ENCODE measurements at places on chromosomes 2 and 18.
A peak's percentile ranks its signal among the peaks of the same experiment; 100 is the strongest.

DNA sequence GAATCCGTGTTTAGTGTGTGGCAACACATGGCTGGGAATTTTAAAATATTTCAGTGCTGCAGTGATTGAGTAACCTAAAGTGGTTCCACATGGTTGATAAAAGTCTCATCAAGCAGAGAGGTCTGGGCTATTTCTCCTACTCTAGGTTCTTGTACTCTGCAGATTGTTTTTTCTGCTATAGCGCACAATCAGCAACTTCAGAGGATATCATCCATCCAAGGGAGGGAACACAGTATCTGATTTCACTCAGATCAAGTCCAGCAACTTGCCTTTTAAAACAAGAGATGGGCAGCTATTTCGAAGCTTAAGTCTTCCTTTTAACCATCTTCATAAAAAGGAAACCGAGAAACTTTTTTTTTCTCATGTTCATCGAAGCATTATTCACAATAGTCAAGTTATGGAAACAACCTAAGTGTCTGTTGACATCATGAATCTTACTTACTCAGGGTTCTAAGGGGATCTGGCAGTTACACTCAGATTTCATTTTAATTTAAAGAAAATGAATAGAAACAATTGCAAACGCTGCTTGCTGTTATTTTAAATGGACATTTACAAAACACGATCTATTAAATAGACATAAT, 172.7 kb upstream of the TRIB2 start:
- DNase-seq = no peak

DNA sequence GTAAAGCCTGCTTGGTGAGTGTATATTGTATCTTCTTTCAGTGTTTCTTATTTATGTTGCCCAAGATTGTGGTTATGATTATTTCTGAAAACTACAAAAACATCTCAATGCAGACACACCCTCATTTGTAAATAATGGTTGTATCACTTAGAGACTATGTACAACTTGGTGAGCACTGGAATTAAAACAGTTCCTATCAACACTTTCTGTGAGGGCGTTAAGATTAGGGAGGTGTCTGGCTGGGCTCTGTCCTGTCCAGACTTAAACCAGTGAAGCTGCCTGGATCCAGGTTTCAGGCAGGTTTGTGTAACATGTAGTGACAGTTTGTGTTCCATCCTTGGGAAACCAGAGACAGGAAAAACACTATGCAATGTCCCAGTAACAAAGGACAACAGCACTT, 49.7 kb downstream of the CTAGE1 start:
- DNase-seq = no peak

DNA sequence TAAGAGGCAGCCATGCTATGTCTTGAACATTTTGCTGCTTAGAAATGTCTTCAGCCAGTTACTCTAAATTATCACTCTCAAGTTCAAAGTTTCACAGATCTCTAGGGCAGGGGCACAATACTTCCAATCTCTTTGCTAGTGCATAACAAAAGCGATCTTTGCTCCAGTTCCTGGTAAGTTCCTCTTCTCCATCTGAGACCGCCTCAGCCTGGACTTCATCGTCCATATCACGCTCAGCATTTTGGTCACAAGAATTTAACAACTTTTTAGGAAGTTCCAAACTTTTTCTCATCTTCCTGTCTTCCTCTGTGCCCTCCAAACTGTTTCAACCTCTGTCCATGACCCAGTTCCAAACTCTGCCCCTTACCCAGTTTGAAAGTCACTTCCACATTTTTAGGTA, 8.8 kb upstream of the SLC35F5 start:
- no peak for DNase-seq

DNA sequence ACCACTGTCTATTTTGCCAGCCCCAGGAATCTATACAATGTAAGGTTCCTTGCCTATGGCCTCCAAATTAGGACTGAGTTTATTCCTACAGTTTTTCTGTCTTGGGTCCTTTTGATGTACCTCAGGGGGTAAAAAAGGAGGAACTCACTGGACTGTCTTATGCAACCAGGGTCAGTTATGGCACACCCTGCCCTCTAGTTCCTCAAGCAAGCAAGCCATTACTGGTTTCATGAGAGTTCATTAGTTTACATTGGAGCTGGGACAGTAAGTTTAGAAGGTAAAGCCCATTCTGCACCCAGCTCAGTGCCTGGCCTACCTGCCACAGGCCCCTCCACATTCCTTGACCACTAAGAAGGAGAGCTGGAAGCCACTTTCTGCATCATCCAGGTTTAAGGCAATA, 68.7 kb upstream of the WIPF1 start:
- DNase-seq = no peak

DNA sequence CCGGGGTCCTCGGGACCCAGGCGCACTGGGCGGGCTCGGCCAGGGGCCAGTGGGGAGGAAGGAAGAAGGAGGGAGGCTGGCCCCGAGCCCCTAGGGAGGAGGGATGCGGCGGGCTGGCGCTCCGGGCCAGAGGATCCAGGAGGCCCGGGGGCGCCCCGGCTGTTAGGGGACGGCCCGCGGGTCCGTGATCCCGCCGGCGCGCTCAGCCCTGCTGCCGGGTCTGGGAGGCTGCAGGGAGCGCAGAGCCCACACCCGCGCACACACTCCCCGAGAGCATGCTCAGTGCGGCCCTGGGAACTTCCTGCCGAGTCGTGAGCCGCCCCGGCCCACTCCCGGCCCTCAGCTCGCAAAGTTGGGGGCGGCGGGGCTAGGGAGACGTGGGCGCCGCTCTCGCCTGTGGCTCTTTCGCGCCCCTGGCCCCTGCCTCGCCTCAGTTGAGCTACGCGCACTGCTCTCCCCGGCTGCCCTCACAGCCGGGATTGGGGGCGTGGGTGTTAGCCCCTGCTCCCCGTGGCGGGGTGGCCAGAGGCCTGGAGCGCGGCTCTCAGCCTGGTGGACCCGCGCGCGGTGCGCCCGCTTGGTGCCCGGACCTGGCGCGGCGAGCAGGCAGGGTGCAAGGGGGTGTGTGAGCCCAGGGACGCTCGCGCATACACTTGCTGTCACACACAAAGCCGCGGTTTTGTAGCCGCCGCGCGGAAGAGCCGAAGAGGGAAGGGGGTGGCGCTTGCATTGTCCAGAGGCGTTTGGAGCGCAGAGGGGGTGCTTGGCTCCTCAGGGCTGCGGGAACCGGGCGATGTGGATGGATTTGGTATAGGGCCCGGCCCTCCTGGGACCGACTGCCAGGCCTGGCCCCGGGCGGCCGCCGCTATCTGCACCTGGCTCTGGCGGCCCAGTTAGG, 132.9 kb upstream of the MGAT5 start:
- peak; percentile 46 for DNase-seq

DNA sequence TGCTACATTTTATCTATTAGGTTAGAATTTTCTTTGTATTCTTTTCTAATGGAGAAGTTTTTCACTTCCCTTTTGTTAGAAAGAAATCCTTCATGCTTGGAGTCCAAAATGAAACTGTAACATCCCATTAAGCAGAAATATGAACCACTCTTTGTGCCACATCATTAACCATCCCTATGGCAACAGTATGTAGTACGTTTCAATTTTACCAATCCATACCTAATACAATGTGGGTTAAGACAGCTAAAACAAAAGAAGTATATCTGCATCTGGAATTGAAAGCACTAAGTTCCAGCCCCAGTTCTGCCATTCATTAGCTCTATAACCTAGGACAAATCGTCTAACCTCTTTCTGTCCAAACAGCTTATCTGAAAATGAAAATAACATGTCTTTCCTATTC, 409.2 kb upstream of the SPHKAP start:
- no peak for DNase-seq

DNA sequence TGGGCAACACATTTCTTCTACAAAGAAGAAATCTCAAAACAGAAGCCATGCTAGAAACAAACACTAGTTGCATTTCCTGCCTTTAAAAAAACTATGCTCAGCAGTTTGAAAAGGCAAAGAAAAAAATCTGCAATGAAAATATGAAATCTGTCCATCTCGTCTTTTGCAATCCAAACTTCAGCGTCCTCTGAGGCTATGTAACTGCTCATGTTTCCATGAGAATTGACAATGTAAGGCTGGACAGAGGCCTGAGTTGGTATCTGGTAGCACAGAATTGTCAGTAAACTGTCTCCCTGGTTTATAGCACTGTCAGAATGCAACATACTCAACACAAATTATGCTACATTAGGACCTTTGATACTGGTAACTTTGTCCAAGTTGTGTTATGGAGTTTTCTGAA, 429.9 kb downstream of the ARHGAP15 start:
- no peak for DNase-seq

DNA sequence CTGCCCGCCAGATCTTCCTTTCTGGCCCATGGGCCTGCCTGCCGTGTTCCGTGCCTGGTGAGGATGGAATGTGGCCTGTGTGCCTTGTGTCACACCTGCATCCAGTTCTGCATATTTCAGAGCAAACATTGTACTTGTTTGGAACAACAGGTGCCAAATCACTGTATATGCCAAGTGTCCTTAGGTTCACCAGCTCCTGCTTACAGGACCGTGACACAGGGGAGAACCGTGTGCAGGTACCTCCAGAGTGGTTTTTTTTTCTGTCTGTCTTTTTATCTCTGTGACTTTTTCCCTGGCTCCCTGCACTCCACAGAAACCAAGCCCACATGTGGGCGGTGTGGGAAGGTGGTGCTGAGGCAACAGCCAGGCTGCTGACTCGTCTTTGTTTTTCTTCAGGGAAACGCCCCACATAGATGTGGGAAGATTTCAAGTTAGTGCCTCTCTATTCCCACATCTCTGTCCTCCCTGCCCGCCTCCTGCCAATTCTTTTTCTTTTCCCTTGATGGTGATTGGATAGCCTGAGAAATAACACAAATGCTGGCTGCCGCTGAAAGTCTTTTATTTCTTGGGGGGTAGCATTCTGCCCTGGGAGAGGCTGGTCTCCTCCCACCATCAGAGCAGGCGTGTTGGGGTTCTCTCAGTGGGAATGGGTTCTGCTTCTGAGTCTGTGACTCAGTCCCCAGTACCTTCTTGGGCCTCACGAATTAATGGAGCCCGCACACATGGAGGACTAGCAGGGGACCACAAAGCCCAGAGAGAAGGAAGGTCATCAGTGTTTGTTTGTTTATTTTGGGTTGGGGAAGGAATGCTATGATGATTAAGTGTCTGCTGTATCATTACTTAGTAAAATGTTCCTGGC, 21.4 kb downstream of the GRHL1 start:
- no peak for DNase-seq

- peak; percentile 69 for DNase-seq
These were observed 37.6 kb downstream of the SLC14A1 start for GRCh38 chr18:45761512-45762114.

DNA sequence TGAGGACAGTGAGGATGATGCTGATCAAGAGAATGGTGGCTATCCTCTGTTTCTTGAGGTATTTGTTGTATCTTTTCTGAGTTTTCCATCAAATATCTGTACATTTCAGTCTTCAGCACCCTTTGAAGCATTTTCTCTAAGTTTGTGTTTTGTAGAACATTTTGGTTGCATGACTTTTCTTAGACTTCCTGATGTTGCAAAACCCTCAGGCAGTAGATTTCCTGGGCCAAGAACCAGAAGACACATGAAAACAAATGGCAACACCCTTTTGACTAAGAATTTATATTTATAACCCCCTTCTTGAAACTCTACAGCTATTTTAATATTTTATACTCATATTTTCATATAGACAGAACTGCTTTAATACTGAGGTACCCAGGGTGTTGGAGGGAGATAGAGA, 16.2 kb downstream of the HNMT start:
- DNase-seq = no peak

GRCh38 chr2:174675615-174676014, 78.0 kb upstream of the WIPF1 start:
- DNase-seq = no peak
